ENCODE measurements at places on chromosomes 3 and 15.

DNA sequence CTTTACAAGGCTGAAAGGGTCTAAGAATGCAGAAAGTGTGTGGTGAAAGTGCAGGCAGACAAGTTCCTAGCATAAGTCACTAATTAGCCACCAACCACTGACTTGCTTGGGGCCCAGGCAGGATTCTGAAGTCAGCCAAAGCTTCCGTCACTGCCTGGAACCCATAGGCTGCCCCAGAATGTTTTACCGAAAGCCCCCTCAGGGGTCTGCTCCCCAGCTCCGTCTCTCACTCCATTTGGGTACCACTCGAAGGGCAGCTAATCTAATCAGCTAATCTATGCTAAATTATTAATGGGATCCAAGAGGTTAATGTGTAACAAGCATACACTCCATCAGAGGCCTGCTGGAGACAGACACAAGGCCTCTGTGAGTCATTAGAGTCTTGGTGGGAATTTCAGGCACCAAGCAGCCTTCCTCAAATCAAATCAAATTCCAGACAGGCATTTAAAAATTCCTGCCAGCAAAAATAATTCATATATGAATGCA lies 13.2 kb downstream of the ADAMTS9 start:
- DNase-seq = no peak

DNA sequence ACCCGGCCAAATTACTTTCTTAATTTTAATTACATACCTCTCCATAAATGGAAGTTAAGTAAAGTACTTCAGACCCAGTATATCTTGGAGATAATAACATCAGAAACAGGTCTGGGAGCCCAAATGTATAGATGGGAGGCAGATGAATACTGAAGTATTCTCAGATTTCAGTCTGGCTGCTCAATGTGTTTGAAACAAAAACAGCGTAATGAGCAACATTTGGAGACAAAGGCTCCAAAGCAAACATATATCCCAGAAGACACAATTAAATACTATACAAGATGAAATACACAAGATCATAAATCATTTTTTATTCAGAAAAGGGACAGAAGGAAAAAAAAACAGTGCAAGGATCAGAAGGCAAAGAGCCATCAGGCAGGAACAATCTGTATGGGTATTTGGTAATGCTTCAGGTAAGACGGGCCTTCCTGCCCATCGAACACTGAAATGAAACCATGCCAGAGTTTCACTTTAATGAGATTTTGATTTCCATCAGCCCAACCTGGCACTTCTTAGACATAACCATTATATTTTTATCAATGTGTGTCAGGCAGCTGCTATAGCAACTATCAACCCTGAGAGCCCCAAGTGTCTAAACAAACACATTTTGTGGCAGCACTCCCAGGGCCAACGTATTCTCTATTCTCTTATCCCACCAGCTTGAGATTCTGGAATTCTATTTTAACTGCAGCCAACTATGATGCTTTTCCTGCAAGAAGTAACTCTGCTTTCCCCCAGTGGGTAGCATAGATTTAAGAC lies 210.8 kb downstream of the STT3B start:
- peak; percentile 84 for DNase-seq

GRCh38 chr3:141275032-141275422 lies 43.4 kb downstream of the PXYLP1 start:
- no peak for DNase-seq

DNA sequence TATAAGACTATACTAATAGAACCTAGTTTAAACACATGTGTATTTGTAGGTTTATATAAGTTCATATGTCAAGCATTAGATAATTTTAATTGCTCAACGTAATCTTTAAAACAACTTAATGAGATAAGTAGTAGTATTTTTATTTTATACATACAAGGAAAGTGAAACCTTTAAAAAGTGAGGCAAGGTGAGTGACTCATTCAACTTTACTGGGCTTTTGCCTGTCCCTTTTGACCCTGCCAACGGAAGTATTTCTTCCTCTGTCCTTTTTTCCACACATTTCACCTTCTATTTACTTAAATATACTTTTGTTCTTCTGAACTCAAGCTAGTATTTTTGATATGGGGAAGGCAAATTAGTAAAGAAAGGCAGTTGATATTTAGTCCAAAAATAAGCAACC lies 78.5 kb downstream of the KBTBD8 start:
- no peak for DNase-seq

DNA sequence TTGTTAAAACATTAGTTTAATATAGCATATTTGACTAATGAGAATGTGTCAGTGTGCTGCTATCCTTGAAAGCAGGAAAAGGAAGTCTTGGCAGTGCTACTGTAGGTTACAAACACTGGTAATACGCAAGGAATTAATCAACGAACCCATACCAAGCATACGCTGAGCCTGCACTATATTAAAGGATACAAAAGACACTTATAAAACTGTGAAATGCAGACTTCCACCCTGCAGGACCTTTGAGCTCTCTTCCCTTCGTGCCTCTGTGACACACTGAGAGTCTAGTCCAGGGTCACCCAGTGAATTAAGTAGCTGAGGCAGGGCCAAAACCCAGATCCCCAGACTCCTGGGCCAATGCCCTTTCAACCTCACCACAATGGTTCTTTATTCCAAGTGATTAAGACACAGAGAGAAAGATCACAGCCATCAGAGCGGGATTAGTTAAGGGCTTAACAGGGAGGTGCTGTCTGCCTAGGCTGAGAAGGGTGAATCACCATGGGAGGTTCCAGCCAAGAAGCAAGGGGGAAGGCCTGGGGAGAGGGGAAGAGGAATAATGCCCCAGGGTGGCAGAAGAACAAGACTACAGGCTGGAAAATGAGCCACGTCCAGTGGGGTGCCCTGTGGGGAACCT lies 6.8 kb downstream of the ANXA2 start:
- no peak for DNase-seq

GRCh38 chr15:70047386-70048197 lies 50.1 kb downstream of the TLE3 start:
- no peak for DNase-seq
